Suppressor macrophage (primary cell): ENCODE measurements at places on chromosomes 13 and 19.

- DNase-seq: no peak
These were observed 52.2 kb downstream of the GATAD2A start for GRCh38 chr19:19457671-19458070.

DNA sequence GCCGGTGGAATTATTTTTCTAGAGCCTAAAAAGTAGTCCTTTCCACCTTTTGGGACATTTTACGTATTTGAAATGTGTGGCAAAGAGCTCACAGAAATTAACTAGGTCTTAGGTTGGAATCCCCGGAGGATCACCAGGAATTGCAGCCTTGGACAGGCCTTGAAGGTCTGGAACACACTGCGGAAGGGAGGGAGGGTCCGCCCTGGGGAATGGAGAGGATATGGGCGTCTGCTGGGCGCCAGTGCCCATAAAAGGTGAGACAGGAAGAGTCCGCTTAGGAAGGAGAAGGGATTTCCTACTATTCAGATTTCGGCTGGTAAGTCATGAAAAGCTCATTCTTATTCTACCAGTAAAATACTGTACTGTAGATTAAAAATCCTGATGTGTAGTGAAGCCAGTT lies 111.9 kb downstream of the COL4A2 start:
- no peak for DNase-seq

DNA sequence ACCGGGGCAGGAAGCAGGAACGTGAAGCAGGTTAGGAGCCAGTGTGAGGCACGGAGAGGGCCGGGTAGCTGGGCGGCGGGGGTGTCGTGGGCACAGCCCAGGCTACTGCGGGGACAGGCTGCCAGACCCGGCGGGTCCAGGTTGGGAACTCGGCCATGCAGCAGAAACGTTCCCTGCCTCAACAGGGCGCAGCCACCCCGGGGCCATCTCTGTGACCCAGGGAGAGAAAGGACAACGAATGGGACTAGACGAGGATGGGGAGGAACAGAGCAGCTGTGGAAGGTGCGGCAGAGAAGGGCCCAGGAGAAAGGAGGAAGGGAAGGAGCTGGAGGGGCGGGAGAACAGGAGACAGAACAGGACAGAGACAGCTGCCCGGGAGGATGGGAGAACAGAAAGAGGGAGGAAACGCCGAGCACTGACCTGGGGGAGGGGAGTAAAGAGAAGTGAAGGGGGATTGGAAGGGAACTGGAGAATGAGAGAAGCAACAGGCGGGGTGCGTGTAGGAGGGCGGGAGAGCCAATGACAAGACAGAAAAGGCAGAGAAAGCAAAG lies 12.9 kb upstream of the GARIN5A start:
- DNase-seq: peak; percentile 47

DNA sequence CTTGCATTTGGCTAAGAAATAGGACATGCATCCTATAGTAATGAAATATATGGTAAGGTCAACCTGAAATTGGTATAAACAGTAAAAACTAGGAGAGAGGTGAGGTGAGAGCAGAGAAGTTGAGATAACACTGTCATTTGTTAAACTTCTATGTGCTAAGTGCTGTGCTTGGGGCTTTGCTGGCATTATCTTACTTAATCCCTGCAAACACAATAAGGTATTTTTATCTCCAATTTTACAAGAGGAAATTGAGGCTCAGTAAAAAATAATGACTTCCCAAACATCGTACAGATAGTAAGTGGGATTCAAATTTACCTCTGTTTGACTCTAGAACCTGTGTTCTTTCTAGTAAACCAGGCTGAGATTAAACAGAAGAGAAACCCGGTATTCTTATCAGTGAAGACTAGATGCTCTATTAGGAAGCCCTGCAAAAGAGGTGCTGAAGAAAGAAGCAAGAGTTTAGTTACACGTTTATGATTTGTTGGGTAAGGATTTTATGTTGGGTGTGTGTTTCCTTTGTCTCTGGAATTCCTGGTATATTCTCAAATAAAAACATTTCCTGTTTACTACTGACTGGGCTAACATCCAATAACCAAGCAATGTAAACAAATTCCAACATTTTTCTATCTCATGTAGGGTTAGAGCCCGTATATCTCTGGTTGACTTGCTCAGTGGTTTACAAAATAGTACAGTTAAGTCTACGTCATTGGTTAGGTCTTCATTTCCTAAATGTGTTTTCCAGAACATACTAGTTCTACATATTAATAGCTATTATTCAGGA lies 137.3 kb upstream of the FNDC3A start:
- DNase-seq: no peak

- DNase-seq: no peak
These were observed 25.3 kb downstream of the POMP start for GRCh38 chr13:28684257-28684656.

DNA sequence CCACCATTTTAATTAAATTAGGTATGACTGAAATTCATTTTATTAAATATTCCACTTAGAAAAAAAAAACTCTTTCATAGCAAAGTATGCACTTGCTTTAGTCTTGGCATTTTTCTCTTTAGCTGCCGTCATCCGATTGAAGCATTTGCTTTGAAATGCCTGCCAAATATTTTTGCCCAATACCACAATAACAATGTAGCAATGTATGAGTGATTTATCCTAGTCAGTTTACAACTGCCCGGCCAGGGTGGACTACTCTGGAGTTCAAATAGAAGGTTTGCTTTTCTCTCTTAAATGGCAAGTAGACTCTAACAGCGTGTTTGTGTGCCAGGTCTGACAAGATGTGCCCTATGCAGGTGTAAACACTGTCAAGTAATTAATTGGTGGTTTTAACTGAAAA lies 675.3 kb upstream of the SGCG start:
- DNase-seq: no peak

DNA sequence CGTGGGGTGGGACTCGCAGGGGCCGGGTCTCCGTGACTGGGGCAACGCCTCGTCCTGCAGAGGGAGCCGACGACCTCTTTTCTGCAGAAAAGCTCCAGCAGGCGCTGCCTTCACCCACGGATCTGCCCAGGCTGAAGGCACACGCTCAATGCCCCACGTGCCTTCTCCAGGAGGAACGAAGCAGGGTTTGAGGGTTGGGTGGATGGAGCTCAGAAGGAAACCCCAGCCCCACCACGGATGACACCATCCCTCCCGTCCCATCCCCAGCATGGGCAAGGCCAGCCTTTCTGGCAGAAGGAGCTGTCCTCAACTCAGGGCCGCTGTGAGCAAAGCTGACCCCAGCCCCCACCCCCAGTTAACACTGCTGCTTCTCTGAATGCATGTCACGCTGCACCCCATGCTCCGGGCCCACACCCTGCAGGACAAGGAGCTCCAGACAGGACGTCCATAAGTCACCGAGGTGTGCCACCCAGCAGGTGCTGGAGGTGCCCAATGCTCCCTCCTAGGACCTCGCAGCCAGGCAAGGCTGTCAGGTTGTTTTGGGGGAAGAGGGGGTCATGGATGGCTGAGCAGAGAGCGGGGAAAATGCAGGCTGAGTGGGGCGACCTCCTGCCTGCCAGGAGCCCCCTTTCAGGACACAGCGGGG lies 7.4 kb downstream of the C19orf25 start:
- DNase-seq: peak; percentile 13

DNA sequence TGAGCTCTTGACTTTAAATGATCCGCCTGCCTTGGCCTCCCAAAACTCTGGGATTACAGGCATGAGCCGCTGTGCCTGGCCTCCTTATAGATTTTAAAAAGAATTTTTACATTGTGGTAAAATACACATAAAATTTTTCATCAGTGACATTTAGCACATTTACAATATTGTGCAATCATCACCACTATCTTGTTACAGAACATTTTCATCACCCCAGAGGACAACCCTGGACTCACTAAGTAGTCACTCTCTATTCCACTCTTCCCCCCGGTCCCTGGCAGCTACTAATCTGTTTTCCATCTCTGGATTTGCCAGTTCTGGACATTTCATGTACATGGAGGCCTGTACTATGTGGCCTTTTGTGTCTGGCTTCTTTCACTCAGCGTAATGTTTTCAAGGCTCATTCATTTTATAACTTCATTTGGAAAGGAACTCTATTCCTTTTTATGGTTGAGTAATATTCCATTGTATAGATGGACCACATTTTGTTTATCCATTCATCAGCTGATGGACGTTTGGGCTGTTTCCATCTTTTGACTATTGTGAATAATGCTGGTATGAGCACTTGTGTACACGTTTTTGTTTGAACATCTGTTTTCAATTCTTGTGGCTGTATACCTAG lies 19.9 kb downstream of the MEGF8 start:
- DNase-seq: no peak

DNA sequence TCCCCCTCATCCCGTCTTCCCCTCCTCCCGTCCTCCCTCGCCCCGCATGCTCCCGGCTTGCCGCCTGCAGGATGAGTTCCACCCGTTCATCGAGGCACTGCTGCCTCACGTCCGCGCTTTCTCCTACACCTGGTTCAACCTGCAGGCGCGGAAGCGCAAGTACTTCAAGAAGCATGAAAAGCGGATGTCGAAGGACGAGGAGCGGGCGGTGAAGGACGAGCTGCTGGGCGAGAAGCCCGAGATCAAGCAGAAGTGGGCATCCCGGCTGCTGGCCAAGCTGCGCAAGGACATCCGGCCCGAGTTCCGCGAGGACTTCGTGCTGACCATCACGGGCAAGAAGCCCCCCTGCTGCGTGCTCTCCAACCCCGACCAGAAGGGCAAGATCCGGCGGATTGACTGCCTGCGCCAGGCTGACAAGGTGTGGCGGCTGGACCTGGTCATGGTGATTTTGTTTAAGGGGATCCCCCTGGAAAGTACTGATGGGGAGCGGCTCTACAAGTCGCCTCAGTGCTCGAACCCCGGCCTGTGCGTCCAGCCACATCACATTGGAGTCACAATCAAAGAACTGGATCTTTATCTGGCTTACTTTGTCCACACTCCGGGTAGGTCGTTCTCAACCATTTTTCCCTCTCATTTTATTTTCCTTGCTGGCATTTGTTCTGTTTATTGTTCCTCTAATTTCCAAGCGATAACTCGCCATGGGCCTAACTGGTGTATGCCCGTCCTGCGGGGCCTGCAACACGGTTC lies 29.8 kb downstream of the NFIX start:
- no peak for DNase-seq

DNA sequence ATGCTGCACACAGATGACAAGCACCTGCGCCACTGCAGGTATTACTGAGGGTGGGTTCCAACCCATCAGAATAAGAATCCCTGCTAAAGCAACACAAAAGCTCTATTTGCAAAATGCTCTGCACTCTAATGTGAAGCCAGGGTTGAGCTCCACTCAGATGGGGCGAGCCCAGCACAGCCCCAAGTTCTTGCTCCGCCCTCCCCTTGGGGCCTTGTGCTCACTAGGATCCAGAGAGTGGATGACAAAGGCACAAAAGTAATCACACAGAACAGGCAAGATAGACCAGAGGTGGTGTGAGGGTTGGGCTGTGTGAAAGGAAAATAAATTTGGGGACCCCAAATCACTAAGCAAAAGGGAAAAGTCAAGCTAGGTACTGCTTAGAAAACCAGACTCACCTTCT lies 8.2 kb upstream of the ZNF611 start:
- DNase-seq: no peak

DNA sequence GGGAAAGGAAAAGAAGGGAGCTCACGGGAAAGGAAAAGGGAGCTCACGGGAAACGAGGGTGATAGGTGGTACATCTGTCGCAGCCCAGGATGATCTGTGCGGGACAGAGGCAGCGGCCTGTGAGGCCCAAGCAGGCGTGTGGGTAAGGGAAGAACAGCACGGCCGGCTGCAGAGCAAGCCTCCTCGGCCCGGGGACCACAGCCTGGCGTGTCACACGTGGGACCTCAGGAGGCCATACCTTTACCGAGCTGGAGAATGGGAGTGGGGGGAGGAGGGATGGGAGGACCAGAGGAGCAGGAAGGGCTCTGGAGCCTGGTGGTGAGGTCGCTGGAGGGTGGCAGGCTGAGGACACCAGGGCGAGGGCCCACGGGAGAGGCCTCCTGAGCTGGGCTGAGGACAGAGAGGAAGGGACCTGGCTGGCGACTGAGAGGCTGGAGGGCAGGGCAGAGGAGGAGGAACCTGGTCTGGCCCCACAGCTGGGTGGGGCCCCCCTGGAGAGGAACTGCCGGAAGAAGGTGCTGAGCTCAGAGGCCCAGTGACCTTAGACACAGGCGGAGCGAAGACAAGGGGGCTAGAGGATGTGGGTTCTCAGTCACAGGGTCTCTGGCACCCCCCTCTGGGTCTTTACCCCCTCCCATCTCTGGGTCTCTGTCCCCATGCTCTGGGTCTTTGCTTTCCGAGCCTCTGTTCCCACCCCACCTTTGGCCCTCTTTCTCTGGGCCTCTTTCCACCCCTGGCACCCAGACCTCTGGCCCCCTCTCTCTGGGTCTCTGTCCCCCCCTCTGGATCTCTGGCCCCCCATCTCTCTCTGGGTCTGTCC lies 2.9 kb upstream of the FTL start:
- DNase-seq: peak; percentile 85

DNA sequence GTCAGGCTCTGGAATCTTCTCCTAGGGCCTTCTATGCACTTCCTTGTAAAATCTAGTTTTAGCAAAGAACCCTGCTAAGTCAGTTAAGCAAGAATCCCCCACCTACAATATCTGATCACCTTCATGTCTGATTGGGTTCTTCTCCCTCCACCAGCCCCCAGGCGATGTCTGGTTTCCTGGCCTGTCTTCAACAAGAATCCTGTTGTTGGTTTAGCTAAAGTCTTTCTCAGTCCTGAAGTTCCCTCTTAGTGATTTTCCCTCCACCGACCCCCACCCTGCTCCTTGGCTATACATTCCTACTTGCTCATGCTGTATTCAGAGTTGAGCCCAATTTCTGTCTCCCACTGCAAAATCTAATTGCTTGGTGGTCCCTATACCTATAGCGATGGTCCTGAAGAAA lies 35.2 kb upstream of the SLC46A3 start:
- DNase-seq: no peak
